ENCODE measurements at places on chromosomes 12 and 14.

DNA sequence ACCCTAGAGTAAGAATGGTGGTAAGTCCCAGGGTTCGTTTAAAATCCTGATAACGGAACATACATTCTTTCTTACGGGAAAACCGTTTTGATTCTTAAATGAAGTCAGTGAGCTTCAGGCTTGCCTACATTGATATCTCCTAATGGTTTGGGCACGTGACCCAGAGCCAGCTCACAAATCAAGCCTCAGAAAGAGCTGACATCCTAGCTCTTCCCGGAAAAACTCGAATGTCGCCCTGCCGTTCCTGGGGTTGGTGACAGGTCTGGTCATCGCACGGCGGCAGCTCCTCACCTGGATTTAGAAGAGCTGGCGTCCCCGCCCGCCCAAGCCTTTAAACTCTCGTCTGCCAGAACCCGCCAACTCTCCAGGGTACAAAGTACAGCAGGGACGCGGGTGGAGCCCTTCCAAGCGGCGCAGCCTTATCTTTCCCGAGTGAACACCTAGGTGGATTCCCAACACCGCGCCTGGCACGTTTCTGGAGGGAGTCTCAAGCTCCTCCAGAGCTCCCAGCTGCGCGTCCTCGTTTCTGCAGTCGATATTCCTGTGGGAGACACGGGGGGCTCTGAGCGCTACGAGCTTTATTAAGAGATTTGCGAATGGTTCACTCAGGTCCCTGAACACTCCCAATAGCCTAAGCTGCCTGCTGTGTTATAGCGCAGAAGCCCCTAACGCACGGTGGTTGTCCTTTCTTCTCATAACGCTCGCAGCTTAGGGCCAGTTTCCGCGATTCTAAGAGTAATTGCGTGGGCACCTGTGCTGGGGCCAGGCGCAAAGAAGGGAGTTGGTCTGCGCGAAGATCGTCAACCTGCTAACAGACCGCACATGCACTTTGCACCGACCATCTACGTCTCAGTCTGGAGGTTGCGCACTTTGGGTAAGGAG lies at the start of gene SSTR1:
Gene SSTR1 (plus strand): TSS at position 169 of the 882 bp plus-strand sequence. CDS start 1,486 bp downstream, outside the sequence.
- DNase-seq = no peak

DNA sequence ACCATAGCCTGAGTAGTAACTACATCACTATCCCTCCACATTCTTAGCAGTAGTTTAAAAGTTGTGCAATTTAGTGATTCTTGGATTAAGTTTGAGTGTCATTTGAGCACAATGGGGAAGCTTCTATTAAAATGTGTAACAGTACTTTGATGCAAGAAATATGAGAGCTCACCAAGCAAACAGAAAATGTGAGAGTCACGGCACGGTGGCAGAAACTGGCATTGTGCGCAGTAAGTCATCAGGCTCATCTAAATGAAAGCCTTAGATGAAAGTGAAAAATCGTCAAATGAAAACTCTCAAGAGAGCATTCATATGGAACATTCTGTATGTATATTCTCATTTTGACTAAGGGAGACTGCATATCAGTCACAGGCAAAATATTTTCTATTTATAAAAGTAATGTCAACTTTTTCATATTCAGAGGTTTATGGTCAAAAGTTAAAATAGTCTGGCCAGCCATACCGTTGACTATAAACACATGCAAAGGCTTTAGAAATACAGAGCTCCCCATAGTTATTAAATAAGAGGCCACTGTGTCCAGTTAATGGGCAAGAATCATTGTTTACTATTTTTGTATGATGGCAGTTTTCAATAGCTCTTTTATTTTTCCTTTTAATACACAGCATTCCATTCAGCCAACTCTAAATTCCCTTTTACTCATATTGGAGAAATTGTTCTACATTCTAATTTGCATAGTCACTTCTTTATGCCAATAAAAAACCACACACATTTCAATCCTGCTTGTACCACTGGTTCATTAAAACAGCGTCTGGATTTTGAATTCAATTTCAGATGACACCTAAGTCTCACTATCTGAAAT lies 167.9 kb downstream of the PRKD1 start:
- DNase-seq = peak; percentile 6

DNA sequence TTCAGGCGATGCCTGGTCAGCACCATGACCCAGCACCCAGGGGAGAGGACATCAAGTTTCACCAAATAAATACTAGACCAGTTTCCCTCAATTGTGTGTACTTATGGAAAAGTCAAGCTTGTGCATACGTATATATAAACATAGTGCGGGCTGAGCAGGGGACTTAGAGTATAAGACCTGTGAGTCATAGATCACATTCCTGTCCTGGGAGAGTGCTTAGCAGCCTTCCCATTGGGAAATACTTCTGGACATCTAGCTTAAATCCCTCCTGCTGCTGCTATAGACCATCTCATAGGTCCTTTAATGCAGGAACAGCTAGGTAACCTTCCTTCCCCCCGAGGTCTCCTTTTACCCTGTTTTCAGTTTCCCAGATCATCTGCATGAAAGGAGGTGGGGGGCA lies 51.9 kb downstream of the PRMT8 start:
- DNase-seq = no peak

DNA sequence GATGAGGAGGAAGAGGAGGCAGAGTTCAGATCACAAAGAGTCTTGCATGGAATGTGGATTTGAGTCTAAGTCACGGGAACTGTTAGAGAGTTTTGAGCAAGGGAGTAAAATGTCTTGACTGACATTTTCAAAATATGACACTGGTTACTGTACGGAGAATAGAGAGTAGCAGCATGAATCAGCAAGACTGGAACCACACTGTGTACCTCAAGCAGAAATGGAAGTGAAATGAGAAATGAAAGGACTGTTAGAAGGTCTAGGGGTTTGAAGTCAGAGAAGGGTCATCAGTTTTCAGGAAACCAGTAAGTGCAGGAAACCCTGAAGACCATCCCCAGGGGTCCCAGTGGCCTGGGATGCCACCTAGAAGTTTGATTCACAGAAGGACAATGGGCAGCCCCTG lies 236.3 kb downstream of the GALC start:
- DNase-seq = no peak

GRCh38 chr14:47252802-47253201 lies 422.6 kb downstream of the MDGA2 start:
- DNase-seq = no peak

DNA sequence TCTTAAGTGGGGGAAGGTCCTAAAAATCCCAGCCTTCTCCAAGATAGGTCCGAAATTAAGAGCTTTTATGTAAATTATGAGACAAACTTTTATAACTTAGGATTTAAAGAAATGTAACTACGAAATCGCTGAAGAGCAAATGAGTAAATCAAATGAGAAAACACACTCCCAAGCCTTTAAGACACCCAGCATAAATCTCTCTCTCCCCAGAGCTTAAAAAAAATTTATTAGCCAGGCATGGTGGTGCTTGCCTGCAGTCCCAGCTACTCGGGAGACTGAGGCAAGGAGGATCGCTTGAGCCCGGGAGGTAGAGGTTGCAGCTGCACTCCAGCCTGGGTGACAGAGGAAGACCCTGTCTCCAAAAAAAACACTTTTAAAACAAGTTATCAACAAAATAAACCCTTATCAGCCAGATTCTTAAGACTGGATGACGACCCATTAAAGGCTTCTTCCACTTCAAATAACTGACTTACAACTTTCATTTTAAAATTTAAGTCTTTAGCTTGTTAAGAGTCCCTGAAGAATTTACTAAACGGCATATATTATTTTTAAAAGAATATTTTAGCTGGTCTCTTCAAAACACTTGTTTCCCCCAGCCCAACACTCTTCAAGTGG lies 3.2 kb downstream of the PTGES3 start:
- peak; percentile 38 for DNase-seq

DNA sequence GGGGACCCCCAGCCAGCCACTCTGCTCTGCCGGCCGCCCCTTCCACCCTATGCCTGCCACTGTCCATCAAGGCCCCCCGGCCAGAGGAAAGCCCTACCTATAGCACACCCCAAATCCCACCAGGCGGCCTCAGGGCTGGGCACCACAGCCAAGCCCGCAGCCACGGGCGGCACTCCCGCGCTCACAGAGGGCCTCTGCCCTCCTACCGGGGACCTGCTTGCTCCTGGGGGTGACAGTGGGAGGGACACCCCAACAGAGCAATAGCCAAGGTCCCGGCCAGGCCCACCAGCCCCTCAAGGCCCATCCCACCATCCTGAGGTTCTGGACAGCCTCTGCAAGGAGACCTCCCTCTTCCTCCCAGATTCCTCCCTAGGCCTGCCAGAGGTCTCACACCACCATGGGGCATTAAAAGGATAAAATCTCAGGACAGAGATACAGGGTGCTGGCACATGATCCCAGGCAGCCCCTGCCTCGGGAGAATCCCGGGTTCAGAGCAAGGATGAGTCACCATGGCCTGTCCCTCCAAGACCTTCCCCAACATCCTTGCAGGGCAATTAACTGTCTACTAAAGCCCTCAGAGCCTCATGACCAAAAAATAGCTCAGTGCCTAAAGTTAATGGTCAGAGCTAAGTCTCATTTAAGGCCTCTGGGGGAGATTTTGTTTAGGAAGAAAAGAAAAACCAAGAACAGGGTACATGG lies 17.1 kb downstream of the CCDC85C start:
- no peak for DNase-seq

DNA sequence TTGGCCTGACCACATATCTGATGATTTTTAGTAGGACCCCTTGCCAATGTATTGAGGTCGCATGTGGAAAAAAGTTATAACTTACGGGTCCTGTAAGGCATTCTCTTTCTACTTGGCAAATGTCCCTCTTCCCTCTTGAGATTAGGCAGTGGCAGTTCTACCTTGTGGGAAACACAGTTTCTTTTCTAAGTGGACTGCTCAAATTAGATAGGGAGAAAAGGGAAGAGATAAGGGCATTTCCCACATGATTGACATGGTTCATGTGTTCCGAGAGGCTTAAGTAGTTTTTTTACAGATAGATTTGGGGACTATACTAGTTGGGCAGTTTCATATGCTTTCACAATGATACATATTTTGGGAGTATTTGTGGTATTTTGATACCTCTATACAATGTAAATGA lies 154.7 kb downstream of the FBXL14 start:
- DNase-seq = no peak

DNA sequence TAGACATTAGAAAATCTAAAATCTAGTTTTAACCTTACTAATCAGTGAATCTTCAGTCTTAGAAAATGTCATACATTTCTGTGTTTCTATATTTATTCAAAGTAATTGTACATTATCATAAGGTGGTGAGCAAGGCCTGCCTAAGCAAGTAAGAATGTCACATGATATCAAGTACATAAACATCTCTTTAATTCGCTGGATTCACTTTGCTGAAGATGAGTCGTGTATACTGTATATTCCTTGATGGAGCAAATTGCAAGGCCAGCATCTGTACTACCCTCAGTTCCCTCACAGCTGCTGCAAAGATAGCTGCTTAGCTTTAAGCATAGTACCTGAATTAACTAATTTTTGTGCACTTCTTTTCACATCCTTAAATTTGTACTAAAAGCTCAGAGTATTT lies 8.5 kb upstream of the AK7 start:
- no peak for DNase-seq

DNA sequence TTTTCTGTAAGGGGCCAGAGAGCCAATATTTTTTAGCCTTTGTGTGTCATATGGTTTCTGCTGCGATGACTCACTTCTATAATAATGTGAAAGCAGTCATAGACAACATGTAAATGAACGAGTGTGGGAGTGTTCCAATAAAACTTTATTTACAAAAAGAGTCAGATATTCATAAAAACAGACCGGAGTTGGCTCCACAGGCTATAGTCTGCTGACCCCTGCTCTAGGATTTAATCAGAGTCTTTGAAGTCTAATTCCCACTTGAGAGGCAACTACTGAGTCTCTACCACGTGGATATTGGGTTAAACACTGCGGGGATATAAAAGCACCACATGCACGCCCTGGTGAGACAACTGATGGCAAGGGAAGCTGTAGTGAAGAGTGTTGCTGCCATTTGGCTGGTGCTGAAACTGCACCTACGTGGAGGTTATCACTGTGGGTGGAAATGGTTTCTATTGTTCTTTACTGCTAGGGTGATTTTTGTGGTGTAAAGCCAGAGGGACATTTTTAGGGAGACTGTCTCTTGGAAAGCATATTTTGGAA lies 3.6 kb upstream of the NINJ2 start:
- DNase-seq = peak; percentile 78

- DNase-seq = no peak
Observed at GRCh38 chr14:24475261-24475660, 32.7 kb upstream of the SDR39U1 start.

- no peak for DNase-seq
Observed at GRCh38 chr12:123894823-123895345, 77.7 kb downstream of the CCDC92 start.

GRCh38 chr14:99822800-99823455 lies 29.7 kb downstream of the EML1 start:
- DNase-seq = no peak

Measured in GM06990 (cell line).